Stimulated activated CD4-positive, alpha-beta T cell treated with anti-CD3 and anti-CD28 coated beads, Interleukin-4, amount 100 ng/mL, for 48 hours (primary cell): ENCODE measurements at places on chromosomes 7 and 10.

DNA sequence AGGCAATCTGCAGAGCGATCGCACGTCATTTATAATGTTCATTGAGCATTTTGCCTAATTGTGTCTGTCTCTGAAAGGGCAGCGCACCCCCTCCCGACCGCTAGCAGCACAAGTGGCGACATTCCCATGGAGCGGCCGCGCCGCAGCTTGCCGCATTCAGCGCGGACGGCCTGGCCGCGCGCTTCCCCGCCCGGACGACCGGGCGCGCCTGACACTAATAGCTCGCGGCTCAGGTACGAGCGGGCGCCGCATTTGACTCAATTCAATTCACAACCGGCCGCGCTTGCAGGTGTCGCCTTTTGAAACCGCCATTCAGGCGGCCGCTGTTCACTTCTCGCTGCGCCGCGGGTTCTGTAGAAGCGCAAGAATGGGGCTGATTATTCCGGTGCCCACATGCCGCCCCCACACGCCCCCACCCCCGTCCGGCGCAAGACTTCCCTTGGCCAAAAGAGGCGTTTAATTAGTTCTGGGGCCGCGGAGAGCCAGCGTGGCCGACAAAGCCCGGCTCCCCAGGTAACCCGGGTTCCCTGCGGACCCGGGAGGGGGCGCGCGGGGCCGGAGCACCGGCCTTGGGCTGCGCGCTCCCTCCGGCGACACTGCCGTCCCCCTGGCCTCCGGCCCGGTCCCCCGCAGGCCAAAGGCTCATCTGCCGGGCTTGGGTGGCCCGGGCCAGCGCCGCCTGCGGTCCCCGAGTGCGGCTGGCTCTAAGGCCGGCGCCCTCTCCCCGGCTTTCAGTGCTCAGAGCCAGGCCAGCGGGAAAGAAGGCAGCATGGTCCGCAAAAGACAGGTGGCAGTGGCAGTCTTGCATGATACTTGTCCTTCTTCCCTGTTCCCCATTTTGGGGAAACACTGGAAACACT is 18.7 kb upstream of the PTF1A start:
- no peak for DNase-seq

DNA sequence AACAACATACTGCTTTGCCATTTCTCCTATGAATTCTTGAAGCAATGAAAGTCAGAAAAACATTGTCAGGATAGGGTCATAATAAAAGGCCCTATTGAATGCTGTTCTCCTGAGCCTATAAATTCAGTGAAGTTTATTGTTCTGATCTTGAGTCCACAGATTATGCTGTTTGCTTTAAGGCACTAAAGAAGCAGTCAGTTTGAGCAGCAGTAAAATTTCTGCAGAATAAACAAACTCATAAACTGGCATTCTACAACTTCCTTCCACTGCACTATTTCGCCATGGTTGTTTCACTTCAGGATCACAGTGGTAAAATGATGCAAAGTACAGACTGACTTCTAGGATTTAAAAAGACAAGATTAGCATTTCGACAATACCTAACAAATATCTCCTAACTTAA is 503.2 kb downstream of the SH2D4B start:
- no peak for DNase-seq

- no peak for DNase-seq
Observed at GRCh38 chr7:49781996-49782395, 8.6 kb downstream of the VWC2 start.

DNA sequence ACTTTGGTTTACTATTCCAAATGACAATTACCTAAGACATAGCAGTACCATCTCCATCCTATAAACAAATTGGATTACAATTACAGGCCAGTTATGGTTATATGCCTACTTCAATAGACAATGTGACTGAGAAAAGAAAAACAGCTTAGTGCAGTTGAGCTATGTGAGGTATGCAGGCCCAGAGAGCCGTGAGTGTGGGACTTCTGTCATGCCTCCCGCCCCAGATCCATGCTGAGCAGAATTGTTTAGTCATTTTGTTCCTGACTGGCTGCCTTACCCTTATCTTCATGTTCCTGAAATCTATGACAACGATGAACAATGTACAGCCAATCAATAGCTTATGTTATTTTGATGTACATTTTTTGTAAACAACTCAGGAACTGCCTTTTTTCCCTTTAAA is 21.7 kb downstream of the LARP4B start:
- DNase-seq, result no peak

- no peak for DNase-seq
Observed at GRCh38 chr7:66376264-66376945, 171.3 kb downstream of the TPST1 start.

GRCh38 chr10:73054286-73054685 is 42.4 kb downstream of the P4HA1 start:
- no peak for DNase-seq

DNA sequence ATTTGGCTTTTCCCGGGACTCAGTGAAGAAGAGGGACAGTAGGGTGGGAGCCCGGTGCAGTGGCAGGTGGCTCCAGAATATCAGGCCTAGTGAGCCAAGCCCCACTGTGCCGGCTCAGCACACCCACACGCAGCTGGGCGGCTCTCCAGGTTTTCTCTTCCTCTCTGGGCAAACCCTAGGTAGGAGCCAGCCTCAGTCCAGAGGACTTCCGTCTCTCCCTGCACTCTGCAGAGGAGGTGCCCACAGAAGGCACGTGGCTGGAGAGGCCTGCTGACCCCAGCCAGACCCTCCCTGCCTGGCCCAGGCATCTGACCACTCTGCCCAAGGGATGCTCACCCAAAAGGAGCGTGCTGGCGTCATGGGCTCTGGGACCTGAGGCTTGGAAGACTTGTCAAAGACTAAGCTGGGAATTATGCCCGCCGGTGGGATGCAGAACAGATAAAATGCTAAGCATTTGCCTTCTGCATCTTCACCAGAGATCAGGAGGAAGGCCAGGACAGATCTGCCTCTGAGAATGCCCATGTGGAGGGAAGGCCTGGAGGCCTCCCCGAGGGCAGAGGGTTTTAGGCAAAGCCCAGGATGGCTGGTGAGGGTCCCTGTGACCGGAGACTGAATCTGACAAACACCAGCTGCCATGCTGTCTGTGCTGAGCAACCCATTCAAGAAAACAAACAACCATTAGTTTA is 40.2 kb downstream of the TCERG1L start:
- DNase-seq, result no peak

GRCh38 chr10:29610876-29611647 is 23.7 kb downstream of the SVIL start:
- no peak for DNase-seq

DNA sequence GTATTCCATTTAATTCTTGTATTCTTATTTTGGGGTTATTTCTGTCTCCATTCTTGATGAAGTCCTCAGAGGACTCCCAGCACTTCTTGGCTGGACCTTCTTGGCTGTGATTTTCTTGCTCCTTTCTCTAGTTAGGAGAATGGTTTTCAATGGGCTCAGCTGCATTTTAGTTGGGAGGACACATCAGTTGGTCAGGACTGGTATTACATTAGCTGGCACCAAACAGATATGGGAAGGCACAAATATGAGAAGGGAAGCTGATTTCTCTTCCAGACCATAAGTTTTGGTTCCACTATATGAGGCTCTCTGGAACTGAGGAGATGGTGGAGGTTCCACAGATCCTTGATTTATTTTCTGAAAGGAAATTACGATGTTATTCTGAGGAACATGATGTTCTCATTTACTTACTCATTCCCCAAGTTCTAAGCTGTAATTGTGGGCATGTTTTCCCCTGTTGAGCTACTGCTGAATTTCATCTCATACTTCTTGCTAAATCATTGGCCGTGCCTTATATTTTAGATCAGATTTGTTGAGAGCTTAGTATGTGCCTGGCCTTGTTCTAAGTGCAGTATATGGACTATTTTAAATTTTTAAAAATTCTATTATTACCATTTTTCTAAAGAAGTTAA is 261.0 kb downstream of the THSD7A start:
- no peak for DNase-seq

GRCh38 chr7:140349144-140349771 is 49.1 kb downstream of the SLC37A3 start:
- DNase-seq, result no peak

- no peak for DNase-seq
Observed at GRCh38 chr7:108417926-108418325, 38.3 kb downstream of the NRCAM start.

DNA sequence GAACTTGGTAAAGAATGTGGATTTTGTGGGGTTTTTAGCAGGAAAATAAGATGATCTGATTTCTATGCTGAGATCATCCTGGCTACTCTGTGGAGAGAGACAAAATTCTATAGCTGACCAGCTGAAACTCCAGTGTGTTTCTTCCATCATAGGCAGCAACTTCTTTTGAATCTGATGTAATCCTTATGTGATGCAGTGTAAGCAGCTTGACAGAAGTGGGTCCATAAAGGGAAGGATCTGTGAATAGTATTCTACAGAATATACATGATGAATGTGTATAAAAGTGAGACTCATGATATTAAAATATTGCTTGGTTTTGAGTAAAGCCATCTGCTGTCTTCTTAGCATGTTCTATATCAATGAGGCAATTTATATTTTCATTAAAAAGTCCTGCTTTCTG is 4.4 kb downstream of the MYO3A start:
- DNase-seq, result no peak

DNA sequence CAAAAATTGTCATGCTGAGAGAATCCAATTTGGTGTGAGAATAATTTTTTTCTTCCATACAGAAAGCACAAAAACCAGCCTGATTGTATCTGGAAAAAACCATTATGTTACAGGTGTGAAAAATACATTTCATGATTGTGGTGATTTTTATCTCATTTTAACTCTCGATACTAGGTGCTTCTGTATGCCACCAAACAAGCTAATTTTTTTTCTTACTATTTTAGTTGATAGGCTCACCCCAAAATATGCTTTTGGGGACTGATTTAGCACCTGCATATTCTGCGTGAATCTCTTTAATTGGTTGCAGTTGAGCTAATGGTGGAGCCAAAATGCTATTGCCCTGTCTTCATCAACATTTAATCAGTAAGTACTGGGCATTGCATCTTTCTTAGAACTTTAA is 1.9 kb downstream of the DMTF1 start:
- no peak for DNase-seq

DNA sequence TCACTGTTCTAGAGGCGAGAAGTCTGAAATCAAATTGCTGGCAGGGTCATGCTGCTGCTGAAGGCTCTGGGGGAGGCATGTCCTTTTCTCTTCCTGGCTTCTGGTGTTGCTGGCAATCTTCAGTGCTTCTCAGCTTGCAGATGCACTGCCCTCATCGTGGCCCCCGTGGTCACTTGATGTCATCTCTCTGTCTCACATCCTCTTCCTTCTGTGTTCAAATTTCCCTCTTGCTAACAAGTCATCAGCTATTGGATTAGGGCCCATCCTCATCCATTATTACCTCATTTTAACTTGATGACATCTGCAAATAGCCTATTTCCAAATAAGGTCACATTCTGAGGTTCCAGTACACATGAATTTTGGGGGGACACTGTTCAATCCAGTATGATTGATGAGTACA is 36.6 kb upstream of the SRGN start:
- DNase-seq, result no peak

- no peak for DNase-seq
Observed at GRCh38 chr10:57952741-57953140, 315.0 kb downstream of the IPMK start.

- no peak for DNase-seq
Observed at GRCh38 chr10:96890172-96890513, 58.0 kb downstream of the LCOR start.

DNA sequence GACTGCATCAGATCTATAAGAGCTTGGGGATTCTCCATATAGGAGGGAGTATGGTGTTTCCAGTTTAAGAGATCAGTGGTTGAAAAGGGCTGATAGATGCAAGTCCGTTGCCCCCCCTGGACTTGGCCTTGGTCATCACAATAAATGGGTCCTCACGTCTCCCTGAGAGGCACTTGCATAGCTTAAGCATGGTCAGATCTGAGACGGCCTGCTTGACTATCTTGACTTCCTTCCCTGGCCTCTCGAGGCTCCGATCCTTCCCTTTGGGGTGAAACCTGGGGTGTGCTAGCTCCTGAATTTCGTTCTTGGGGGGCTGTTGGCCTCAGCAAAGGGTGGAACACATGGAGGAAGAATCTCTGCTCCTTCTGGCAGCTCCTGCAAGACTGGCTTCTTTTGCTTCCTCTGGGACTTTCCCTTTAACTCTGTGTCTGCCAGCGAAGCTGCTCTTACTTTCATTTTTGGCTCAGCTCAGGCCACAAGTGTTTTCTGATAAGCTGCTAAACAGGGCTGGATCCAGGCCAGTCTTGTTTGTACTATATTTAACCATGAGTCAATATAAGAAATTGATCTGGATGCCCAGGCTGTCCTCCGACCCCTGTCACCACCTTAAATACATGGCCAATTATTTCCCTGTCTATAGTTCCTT is 11.2 kb upstream of the ZNF485 start:
- DNase-seq, result no peak

DNA sequence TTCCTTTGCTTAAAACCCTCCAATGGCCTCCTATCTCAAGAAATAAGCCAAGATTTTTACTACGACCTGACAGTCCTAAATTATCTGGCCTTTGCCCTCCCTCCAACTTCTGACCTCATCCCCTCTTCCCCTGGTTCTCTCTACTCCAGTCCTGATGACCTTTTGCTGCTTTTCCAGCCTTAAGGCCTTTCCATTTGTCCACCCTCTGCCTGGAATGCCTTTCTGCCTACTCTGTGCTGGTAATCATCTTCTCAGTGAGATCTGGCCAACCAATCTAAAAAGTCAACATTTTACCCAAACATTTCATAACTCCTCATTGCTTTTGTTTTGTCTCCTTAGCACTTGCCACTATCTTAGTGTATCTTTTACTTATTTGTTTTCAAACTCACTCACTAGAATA is 75.7 kb downstream of the VPS41 start:
- DNase-seq, result no peak

GRCh38 chr10:34145715-34146114 is 669.4 kb downstream of the PARD3 start:
- DNase-seq, result no peak

- no peak for DNase-seq
Observed at GRCh38 chr7:141792526-141792925, 2.5 kb downstream of the TAS2R5 start.

GRCh38 chr10:107813451-107814162 is 649.1 kb upstream of the SORCS1 start:
- no peak for DNase-seq

GRCh38 chr10:10598297-10598696 is 419.4 kb upstream of the CELF2 start:
- DNase-seq, result no peak

DNA sequence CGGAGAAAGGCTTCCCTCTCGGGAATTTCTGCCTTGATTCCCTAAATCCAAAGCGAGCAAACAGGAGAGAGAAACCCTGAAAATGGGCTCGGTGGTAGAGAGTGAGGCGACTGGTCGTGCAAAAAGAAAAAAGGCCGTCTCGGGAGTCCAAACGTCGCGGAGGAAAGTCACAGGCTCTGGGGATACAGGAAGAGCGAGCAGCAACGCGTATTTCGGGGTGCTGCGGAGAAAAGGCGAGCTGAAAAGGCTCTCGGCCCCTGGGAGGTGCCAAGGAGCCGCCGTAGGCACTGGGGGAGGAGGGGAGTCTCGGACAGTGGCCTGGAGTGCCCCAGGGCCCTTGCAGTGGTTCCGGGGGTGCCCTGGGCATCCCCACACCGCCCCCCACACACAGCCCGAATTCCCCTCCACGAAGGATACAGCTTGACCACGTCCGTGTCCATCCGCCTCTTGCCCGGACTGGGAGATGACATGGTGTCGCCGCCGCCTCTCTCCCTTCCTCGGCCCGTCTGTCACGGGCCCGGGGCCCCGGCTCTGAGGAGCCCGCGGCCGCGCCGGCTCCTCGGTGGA is 591 bp downstream of the UBE2H start:
- DNase-seq, result peak; percentile 14

- no peak for DNase-seq
Observed at GRCh38 chr10:123974406-123974805, 82.8 kb upstream of the CPXM2 start.
